Stimulated activated CD8-positive, alpha-beta memory T cell treated with anti-CD3 and anti-CD28 coated beads, Interleukin-12 subunit alpha, Interleukin-12 subunit beta, amount 100 ng/mL, for 4 hours (primary cell): ENCODE measurements at places on chromosomes 3 and 15.

- DNase-seq, result no peak
These were observed 216.8 kb downstream of the NR1D2 start for GRCh38 chr3:24161841-24162240.

- DNase-seq, result no peak
These were observed 100.6 kb upstream of the ATP11B start for GRCh38 chr3:182692695-182693094.

- no peak for DNase-seq
These were observed 101.5 kb upstream of the TGFBR2 start for GRCh38 chr3:30504939-30505338.

GRCh38 chr3:120418866-120419490 is 31.8 kb downstream of the FSTL1 start:
- DNase-seq, result no peak

DNA sequence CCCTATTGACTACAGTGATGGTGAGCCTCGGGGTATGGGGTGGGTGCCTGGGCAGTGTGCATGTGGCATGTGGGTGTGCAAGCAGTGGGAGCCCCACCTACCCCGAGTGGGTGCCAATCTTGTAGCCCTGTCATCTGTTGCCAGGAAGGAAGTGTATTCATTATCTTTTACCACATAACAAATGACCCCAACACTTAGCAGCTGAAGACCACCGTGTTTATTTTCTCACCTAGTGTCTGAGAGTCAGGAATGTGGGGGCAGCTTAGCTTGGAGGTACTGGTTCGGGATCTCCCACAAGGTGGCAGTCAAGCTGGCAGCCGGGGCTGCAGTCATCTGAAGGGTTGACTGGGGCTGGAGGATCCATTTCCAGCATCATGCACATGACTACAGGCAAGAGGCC is 21.7 kb downstream of the XYLB start:
- no peak for DNase-seq

DNA sequence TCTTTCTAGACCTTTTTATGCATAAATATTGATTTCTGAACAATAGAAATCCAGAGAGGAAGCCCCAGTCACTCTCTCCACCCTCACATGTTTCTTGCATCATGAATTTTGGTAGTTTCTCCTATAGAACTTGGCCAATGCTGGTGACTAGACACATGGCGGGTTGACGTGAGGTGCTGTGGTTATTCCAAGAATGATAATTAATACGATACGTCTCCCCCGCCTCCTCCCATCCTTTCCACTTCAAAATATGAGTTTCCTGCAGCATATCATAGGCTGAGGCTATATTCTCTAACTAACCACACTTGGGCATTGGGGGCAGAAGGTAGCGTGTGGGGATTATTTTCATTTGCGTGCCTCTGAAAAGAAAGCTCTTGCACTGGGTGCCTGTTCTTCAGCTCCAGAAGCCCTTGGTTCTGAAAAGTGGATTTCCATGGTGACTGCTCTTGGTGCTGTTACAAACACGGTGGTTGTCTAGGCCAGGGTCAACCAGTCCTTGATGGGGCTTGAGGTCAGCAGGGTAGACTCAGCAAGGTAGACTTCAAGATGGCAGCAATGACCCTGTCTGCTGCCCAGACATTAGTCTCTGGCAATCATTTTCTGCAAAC is 5.3 kb downstream of the TNFSF10 start:
- no peak for DNase-seq

GRCh38 chr3:42133500-42134298 is 42.5 kb downstream of the TRAK1 start:
- no peak for DNase-seq

GRCh38 chr3:31668242-31668641 is 135.5 kb downstream of the STT3B start:
- DNase-seq, result no peak

DNA sequence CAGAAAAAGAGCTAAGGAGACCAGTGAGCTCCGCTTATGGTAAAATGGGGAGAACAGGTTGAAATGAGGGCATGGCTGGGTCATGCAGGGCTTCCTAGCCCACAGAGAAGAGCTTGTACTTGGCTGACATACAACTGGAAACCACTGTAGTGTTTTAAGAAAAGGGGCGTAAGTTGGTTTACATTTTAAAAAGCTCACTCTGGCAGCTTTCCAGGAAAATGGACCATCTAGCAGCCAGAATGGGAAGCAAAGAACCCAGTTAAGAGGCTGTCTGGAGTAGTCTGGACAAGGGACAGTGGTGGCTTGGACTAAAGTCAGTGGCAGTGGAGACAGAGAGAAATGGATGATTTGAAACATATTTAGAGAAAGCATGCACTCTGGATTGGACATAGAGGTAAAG is 1.9 kb downstream of the MORC1 start:
- no peak for DNase-seq

GRCh38 chr3:70558956-70559355 is 246.5 kb upstream of the MDFIC2 start:
- no peak for DNase-seq

- no peak for DNase-seq
These were observed 23.6 kb upstream of the DUSP7 start for GRCh38 chr3:52079958-52080357.

DNA sequence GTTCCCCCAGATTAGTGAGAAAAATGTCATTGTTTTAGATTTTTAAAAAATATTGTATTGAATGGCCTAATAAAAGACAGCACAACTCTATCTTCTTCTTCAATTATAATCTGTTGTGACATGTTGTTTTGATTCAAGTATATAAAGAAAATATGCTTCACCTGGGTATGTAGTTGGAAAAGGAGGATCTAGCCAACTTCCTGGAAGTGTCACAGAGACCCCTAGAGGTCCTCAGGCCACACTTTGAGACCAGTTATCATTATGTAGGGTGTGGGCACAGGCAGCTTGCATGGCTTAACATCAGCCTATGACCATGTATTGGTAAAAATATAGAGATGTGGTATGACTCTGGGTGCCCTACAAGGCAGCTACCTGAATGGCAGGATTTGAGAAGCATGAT is 14.7 kb upstream of the RYR3 start:
- DNase-seq, result no peak

- no peak for DNase-seq
These were observed 55.6 kb downstream of the NEK11 start for GRCh38 chr3:131082246-131082645.

DNA sequence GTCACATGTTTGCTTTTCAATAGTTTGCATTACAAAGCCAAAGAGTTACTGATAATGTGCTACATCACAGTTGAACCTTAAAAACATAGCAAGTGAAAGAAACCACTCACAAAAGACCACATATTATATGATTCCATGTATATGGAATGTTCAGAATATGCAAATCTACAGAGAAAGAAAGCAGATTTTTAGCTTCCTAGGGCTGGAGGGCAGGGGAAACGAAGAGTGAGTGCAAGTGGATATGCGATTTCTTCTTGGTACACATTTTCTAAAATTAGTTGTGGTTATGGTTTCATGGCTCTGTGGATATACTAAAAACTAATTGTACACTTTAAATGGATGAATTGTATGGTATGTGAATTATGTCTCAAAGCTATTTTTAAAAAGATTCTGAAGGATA is 4.0 kb upstream of the GBE1 start:
- DNase-seq, result no peak

- DNase-seq, result no peak
These were observed 243.9 kb downstream of the TBL1XR1 start for GRCh38 chr3:176953106-176954060.

- DNase-seq, result no peak
These were observed 115.1 kb downstream of the ULK4 start for GRCh38 chr3:41846850-41847249.

- DNase-seq, result no peak
These were observed 320.3 kb upstream of the TPM1 start for GRCh38 chr15:62722237-62722636.

GRCh38 chr15:87269566-87269965 is 987.0 kb downstream of the NTRK3 start:
- no peak for DNase-seq

GRCh38 chr3:170840291-170840859 is 29.6 kb downstream of the RPL22L1 start:
- no peak for DNase-seq

GRCh38 chr3:186784820-186785494 is 1.6 kb downstream of the EIF4A2 start:
- no peak for DNase-seq

- DNase-seq, result no peak
These were observed 75.4 kb upstream of the HACD2 start for GRCh38 chr3:123660141-123660675.

GRCh38 chr15:63146684-63147083 is 10.6 kb downstream of the RPS27L start:
- DNase-seq, result no peak

GRCh38 chr3:54206874-54207273 is 84.5 kb downstream of the CACNA2D3 start:
- no peak for DNase-seq

GRCh38 chr3:12926660-12927059 is 85.3 kb upstream of the RPL32 start:
- no peak for DNase-seq

DNA sequence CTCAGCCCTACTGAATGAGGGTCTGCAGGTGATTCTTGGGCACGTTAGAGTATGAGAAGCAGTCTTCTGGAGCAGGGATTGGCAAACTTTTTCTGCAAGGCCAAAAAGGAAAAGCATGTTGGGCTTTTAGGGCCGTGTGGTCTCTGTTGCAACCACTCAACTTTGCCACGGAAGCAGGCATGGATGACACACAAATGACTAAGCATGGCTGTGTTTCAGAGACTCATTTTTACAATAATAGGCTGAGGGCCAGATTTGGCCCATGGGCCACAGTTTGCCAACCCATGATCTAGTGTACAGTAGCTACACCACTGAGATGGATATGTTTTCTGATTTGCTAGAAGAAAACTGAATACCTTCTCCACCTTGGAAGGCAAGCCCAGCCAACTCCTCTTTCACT is 66.1 kb upstream of the PRICKLE2 start:
- no peak for DNase-seq

DNA sequence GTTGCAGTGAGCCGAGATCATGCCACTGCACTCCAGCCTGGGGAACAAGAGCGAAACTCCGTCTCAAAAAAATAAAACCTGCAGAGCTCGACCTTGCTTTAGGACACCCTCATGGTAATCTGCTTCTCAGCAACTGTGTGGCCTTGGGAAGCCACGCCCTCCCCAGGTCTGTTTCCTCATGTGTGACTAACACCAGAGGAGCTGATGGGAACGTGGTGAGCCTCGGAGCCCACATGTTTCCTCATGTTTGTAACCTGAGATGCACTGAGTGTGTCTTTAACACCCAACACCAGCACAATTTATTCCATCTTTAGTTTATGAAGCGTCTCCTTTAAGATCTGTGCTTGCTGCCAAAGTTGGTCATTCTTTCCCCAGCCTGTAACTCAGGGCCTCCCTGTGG is 142.8 kb downstream of the OCA2 start:
- no peak for DNase-seq

GRCh38 chr3:28476194-28476593 is 127.6 kb upstream of the AZI2 start:
- no peak for DNase-seq

- DNase-seq, result no peak
These were observed 31.0 kb downstream of the IREB2 start for GRCh38 chr15:78469031-78469430.

DNA sequence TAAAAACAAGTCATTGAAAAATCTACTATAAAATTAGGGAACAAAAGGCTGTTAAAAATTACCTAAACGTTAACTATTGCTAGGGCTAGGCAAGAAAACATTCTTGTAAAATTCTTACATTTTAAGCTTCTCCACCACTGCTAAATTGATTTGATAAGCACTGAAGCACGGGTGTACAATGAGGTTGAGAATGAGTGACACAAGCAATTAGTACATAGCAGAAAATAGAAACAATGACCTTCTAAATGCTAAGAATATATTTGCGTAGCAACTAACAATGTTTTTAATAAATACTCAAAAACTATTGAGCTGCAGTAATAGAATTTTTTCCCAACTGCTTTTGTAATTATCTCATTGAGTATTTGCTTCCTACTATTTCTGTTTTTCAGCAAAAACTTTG is 4.7 kb downstream of the SGO1 start:
- no peak for DNase-seq

DNA sequence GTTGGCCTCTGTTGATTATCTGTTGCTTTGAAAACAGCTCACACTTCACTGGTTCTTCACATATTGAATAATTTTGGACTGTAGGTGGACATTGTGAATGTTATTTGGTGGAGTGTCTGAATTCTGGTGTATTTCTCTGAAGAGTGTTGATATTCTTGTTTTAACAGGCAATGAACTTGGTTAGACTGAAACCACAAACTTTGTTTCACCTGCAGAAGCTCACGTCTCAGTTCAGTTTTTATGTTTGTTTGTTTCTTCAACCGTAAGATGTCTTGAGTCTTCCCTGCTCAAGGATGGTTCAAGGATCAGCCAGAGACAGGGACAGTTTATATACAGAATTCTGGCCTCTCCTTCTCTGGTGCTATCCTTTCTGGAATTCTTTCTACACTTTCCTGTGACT is 43.6 kb downstream of the C3orf20 start:
- DNase-seq, result no peak

GRCh38 chr15:54250326-54250725 is 272.1 kb downstream of the UNC13C start:
- no peak for DNase-seq

DNA sequence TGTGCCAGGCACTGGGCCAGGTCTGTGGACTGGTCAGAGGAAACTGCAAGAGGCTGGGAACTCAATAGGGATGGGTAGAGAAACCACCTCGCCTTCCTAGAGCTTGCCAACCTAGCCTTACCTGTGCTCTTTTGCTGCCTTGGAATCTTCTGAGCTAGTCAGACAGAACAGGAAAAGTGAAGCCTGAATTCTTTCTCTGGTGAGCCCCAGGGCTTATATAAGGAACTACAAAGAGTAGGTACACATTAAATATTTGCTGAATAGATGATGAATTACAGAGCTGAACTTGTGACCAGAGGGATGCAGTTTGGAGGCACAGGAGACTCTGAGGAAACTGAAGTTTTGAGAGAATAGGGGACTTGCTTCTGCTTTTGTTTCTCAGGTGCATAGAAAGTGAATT is 15.6 kb upstream of the FBXW12 start:
- no peak for DNase-seq

GRCh38 chr3:132079147-132079546 is 44.3 kb upstream of the CPNE4 start:
- no peak for DNase-seq

DNA sequence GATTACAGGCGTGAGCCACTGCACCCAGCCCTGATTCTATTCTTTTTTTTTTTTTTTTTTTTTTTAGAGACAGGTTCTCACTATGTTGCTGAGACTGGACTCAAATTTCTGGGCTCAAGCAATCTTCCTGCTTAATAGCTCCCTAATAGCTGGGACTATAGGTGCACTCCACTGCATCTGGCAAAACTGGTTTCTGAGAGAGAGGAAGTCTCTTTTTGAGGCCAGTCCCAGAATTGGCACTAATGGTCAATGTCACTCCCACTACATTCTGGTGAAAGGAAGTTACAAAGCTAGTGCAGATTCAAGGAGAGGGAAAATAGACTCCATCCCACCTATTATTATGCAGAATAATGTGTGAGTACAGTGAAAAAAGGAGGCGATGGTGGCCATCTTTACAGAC is 5.8 kb upstream of the TGFBR2 start:
- DNase-seq, result no peak

GRCh38 chr3:177530908-177531307 is 333.6 kb upstream of the TBL1XR1 start:
- DNase-seq, result no peak
